ENCODE measurements at places on chromosomes 3 and 15. TPM values are rescaled to one million over a fixed set of nuclear protein-coding genes. Genes with fewer than 3 reads are reported as not detected.

- DNase-seq: no peak
Observed at GRCh38 chr3:160837394-160837980, 81.5 kb downstream of the PPM1L start.

GRCh38 chr3:173501931-173502489, 104.5 kb downstream of the NLGN1 start:
- no peak for DNase-seq

GRCh38 chr15:28945626-28946230, 60.0 kb downstream of the APBA2 start:
- no peak for DNase-seq

DNA sequence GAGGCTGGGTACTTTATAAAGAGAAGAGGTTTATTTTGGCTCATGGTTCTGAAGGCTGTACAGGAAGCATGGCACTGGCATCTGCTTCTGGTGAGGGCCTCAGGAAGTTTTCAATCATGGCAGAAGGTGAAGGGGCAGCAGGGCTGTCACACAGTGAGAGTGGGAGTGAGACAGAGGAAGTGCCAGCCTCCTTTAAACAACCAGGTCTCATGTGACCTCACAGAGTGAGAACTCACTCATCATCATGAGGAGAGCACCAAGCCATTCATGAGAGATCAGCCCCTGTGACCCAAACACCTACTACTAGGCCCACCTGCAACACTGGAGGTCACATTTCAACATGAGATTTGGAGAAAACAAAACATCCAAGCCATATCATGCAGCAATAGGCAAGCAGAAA, 9.3 kb upstream of the RFTN1 start:
- DNase-seq: no peak

- no peak for DNase-seq
Observed at GRCh38 chr3:109643590-109643989, 306.2 kb upstream of the DPPA4 start.

DNA sequence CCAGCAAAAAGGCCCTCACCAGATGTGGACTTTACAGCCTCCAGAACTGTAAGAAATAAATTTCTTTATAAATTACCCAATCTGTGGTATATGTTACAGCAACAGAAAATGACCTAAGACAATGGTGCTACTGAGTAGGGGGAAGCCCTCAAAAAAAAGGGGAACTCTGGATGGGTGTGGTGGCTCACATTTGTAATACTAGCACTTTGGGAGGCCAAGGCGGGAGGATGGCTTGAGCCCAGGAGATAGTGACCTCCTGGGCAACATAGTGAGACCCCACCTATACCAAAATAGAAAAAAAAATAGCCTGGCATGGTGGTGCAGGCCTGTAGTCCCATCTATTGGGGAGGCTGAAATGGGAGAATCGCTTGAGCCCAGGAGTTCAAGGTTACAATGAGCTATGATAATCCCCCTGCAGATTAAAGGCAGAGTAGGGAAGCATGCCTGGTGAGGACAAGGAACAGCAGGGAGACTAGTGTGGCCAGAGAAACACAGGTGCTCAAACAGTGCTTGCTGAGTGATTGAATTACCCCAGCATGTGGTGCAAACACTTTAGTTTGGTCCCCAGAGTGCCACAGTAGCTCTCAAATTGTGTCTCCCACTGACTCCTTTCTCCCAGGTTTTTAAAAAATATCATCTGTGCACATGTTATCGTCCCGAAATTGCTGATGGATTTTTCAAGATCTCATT, 13.9 kb upstream of the USP3 start:
- DNase-seq: no peak

DNA sequence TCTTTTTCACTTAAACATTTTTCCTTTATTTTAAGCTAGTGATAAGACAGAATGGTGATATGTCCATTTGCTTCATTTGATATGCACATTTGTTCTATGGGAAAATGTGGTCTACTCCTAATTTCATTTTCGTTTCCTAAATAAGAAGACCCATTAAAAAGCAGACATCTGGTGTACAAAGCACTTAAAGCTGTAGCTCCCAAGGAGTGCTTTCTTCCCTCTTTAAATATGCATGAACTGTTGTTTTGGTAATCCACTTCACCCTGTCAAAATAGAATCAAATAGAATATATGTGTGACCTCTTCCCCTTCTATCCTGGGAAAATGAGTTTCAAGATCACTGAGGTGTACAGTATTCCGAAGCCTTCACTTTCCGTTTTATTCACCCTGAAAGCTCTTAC, 182.8 kb downstream of the ROBO2 start:
- no peak for DNase-seq

DNA sequence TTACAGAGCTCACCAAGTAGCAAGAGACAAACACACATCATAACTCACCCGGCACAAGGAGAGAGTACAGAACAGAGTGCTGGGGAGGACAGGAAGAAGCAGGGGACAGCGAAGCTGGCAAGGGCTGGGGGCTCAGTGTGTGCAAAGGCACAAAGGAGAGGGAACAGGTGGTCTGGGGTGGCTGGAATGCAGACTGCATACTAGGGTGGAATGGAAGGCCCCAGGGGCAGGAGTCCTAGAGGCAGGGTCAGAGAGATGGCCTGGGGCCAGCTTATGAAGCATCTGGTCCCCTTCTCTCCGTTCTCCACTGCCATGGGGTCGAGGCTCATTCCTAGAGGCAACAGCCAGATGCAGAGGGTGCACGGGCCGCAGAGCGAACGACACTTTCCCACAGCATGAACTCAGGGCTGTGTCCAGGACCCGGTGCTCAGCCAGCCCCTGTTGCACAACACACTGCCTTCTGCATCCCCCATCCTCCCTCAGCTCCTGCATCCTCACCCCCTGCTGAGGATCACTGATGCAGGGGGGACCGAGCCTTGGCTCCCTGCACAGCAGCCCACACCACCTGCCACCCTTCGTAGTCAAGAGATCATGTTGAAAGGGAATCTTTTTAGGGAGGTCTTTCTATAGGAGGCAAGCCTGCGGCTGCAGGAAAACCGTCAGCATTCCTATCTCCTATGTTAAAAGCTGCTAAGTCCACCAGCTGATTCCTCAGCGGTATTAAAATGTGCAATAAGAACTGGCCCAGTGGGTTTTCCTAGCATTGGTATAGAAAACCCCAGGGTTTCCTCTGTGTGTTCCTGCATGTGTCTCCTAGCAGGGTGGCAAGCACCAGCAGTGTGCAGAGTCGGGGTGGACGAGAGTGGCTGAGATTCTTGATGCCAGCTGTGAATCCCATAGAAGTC, 293.5 kb downstream of the UACA start:
- no peak for DNase-seq

- no peak for DNase-seq
Observed at GRCh38 chr15:85710340-85710842, 84.3 kb downstream of the KLHL25 start.

SLC28A1 gene
- not detected for total RNA-seq

MEX3B gene
- total RNA-seq: 1.9 TPM

PCLAF gene
- total RNA-seq: 2.8 TPM

Measured in upper lobe of right lung (tissue), 1 donor.